ENCODE measurements at places on chromosomes 1 and 21.

- no peak for DNase-seq
These were observed 70.3 kb upstream of the CAMK1G start for GRCh38 chr1:209513226-209513625.

DNA sequence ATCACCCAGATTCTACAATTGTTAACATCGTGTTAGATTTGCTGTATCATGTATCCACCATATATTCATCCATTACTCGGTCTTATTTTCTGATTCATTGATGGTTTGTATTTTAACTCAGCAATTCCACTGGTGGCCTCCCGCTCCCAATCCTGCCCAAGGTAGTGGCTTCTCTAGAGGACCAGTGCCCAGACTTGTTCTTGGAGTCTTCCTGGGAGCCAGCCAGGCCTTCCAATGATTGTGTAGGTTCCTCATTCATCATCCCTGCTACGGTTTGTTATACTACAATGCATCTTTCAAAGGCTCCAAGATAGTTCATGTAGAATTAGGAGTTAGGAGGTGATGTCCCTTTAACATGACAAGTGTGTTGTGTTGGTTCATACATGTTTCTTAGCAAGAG, 451.1 kb downstream of the SETD4 start:
- DNase-seq = no peak

GRCh38 chr21:36120304-36120888, 14.5 kb upstream of the CBR3 start:
- no peak for DNase-seq

DNA sequence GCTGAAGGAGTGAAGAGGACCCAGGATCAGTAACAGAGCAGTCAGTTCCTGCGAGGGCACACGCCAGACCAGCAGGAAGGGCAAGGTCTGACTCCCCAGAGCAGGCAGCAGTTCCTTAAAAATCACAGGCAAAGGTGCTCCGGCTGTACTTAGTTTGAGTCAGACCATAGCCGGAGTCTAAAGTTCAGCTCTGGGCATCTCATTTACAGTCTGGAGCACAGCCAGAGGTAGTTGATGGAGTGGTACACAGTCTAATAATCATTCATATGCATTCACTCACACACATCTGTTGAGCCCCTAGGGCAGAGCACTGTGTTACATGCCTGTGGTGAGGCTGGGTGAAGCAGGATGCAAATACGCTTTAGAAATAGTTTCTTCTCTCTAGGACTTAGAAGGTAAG, 7.3 kb upstream of the AMIGO1 start:
- no peak for DNase-seq

GRCh38 chr21:16310176-16310575, 580.4 kb downstream of the USP25 start:
- DNase-seq = no peak

DNA sequence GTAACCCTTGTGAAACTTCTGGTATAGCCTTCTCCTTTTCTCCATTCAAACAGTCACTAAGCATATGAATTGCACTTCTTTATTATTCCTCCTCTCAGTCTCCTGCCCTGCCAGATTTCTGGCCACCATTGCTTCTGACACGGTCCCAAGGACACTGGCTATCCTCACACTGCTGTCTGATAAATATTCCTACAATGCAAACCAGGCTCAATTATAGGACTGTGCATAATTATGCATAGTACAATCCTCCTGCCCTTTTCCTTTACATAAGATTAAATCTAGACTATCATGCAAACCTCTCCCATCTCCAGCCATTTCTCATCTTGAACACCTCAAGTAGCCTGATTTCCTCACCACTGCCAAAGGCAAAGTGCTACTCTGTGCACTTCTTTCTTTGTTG, 704.3 kb upstream of the ADAMTS5 start:
- DNase-seq = no peak

DNA sequence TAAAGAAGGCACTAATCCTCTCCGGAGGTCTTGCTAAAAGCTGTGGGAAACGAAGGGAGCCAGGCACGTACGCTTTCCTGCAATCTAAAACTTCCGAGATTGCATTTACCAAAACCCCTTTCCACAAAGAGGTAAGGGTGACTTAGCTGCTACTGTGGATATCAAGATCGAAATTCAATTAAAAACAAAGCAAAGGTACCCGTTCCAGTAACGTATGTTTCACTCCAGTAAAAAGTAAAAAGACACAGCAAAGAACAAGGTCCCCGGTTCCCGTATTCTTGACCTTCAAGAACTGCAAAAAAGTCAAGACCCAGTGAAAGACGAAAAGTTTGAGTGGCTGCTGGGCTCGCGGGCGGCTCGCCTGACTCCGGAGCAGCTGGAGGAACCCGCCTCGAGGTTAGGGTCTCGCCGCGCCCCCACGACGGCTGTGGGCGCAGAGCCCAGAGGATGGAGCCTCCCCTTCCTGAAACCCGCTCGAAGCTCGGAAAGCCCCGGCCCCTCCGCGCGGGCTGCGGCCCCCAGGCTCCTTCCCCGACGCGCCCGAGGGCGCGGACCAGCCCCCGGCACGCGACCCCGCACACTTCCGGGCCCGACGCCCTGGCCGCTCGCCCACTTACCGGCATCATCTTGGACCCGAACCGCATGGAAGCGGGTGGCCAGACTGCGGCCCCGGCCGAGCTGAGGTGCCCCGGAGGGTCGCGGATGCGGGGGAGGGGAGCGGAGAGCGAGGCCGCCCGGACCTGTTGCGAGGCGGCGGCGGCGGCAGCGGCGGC, 524 bp downstream of the TP53BP2 start:
- no peak for DNase-seq

- DNase-seq = no peak
These were observed 92.1 kb downstream of the ITPKB start for GRCh38 chr1:226646870-226647449.

GRCh38 chr21:34878501-34878900, 170.6 kb downstream of the RUNX1 start:
- no peak for DNase-seq

- no peak for DNase-seq
These were observed 56.6 kb downstream of the NKAIN1 start for GRCh38 chr1:31183126-31183525.

DNA sequence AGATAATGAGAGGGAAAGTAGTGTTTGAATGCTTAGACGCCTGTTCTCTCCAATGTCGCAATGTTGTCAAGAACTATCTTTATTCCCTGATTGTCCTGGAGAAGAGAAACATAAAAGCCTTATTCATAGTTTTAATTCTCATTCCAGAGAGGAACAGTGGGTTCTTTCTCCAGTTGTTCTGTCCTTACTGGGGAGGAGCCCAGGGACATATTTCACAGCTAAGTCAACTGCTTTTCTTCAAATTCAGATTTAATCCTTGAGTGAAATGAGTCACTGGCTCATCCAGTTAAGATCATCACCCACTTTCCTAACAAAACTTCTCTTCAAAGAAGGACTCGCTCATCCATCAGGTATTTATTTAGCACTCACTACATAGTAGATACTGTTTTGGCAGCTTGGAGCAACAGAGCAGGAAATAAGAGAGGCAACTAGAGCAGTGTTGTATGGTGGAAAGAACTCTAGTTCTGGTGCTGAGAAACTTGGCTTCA, 365.7 kb upstream of the USP24 start:
- no peak for DNase-seq

GRCh38 chr1:54289712-54290233, 89.8 kb downstream of the MRPL37 start:
- no peak for DNase-seq

GRCh38 chr1:17119076-17119772, at the start of gene PADI2:
PADI2 (minus strand) TSS chr1:17119451; CDS start chr1:17119371, 80 bp downstream.
- peak; percentile 17 for DNase-seq

DNA sequence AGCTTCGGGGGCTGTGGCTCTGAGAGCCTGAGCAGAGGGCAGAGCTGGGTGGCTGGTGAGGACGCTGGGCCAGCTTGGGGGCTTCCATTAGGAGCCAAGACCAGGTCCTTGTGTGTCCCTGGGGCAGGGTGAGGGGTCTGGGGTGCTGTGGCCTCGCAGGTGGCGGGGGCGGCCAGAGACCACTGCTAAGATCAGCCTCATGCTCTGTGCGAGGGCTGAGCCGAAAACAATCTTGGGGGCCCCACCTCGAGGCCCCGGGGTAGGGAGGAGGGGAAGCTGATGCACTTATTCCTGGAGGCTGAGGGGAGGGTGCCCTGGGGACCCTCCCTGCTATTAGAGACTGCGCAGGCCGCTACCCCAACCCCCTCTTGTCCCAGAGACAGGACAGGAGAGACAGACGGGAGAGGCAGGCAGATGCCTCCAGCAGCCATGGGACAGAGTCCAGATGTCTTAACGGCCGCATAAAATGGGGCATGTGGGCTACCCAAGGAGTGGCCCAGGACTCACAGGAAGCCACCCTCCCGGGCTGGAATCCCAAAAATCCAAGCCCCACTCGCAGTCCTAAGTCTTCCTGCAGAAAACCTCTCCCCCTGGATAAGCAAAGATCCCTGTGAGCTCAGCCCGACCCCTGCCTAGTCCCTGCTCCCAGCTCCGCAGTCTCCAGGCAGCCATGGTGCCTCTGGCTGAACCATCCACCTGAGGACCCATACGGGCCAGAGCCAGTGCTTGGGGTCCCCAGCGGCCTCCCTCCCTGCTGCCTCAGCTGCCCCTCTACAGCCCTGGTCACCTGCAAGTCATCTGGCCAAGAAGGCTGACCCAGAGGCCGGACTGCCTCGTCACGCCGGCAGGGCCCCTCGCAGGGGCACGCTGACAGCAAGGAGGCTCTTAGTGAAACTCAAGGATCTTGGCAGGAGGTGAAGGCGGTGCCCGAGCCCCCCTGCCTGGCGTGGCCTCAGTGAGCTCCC, 43.6 kb upstream of the COL18A1 start:
- no peak for DNase-seq

DNA sequence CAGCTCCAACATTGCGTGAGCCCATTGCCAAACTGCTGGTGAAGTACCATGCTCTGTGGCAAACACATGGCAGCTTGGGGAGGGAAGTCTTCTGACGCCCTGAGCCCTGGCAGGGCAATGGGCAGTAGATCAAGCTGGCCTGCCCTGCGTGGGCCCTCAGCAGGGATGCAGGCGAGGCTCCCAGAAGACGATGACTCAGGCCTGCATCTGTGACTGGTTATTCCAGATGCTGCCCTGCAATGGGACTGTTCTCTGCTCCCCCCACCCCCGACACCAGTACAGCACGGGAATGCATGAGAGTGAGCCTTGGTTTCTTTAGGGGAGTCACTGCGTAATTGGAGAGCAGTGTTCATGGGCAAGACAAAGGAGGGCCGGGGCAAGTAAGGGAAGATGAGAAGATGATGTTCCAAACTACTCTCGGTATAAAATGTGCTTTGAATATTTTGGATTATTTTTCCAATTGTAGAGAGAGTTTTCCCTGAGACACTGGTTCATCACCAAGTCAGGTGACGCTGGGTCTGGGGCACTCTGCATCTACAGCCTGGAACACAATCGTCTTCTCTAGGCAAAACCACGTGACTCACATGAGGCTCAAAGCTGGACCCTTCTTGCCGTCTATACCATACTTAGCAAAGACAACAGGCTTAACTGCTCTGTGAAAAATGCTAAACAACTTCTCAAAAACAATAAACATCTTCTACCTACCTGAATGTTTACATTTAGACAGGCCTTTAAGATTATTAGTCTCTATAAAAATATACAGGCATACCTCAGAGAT, 9.0 kb upstream of the C1orf198 start:
- no peak for DNase-seq

DNA sequence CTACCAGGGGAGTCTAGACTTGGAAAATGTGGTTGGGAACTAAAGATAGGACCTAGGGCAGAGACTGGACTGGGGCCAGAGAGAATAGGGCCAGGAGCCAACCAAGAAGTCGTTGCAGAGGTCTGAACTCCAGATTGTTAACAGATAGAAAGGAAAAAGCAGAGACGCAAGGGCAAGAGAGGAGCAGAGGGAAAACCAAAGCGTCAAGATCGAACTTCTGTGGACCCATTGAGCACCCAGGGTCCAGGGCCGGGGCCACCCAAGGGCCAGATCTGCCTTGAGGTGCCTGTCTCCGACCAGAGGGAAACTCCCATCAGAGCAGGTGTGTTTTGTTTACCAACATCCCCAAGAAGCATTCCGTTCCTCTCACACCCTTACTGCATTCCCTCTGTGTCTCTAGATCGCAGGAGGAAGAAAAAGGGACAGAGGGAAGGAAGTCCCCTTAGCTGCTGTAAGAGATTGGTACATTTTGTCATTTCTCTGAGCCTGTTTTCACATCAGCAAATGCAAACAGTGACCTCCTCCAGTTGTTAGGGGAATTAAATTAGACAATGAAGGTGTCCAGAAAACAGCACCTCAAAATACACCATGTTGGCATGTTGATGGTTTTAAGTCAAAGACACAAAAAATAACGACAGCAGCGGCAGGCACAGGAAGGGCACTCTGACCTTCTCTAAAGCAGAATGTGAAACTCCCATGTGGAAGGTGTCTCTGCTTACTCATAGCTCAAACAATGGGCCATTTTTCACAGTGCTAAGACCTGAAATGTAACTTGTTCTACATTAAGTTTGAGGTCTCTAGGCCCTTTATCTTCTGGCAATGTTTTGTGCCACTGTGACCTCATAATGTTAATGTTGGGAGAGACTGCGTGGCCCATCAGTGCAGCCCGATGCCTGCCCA, 105.8 kb upstream of the RAB4A start:
- no peak for DNase-seq

GRCh38 chr1:31203215-31203614, 36.5 kb downstream of the NKAIN1 start:
- DNase-seq = no peak

GRCh38 chr1:96416111-96416595, 305.4 kb upstream of the PTBP2 start:
- DNase-seq = no peak

DNA sequence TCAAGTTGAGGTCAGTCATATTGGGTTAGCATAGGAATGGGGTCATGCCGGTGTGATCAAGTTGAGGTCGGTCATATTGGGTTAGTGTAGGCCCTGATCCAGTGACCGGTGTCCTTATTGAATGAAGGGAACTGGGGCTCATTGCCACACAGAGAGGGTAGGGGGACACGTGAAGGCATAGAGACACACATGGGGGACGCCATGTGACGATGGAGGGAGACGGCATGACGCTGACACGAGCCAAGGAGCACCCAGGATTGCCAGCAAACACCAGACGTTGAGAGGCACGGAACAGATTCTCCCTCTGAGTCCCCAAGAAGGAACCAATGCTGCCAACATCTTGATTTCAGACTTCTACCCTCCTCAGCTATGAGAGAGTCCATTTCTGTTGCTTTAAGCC, 136.9 kb upstream of the ZBTB40 start:
- no peak for DNase-seq

- no peak for DNase-seq
These were observed 606.9 kb downstream of the NUF2 start for GRCh38 chr1:163928651-163929050.

DNA sequence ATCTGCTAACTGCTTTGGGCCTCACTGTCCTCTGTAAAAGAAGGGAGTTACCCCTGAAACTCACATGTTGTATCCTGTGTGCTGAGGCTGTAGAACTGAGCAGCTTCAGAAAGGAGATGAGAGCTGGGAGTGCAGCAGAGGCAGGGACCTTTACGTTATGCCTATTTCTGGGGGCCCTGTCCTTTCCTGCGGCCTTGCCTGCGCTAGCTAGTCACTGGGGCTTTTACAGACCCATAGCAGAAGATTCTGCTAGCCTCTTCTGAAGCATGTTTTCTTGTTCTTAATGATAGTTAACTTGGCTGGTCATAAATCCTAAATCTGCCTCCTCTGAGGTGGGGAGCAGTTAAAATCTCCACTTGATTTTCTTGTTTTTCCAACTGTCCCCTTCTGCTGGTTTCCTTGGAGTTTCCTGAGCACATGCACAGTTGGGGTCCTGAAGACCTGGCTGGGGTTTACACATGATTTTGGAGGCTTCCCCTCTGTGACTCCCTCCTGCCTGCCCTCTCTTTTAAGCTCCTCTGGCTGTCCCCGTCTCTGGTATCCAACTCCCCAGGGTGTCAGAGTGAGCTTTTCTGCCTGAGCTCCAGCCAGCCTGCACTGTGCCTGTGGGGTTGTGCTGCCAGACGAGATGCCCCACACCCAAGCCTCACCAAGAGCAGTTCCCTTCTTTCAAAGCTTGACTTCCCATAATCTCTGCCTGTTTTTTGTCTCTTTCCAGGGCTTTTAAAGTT, 76.6 kb downstream of the NOS1AP start:
- no peak for DNase-seq

All from NCI-H1048 (cell line).